Endothelial cell of umbilical vein (primary cell): ENCODE measurements at places on chromosomes 4 and X. TPM values are rescaled to one million over a fixed set of nuclear protein-coding genes. Genes with fewer than 3 reads are reported as not detected.

The ETNPPL gene
- not detected in 2 replicates for polyA plus RNA-seq

The TXK gene
- polyA plus RNA-seq, result 0.26 TPM in 1 of 2 replicates, not detected in the other

The SLC6A14 gene
- polyA plus RNA-seq, result not detected in 2 replicates

The ADGRG4 gene
- 0.08 and 0.13 TPM in 2 replicates for polyA plus RNA-seq

The XG gene
- 0.10 TPM in 1 of 2 replicates, not detected in the other for polyA plus RNA-seq

The LRRC66 gene
- polyA plus RNA-seq, result 0.15 and 0.16 TPM in 2 replicates

The TMEM192 gene
- 10.1 and 11.4 TPM in 2 replicates for polyA plus RNA-seq

The ENPEP gene
- not detected in 2 replicates for polyA plus RNA-seq

DNA sequence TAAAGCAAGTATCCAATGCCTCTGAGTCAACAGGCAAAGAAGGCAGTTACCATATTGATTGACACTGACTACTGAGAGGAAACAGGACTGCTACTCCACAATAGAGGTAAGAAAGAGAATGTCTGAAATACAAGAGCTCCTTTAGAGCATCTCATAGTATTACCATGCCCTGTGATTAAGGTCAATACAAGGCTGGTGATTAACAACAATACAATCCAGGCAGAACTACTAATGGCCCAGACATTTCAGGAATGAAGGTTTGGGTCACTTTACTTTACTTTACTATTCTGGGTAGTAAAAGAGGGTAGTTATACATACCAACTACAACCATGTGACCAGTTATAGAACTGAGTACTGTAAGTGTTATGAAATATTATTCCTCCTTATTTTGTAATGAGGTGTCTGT lies 44.5 kb downstream of the BRWD3 start:
- no peak for DNase-seq

DNA sequence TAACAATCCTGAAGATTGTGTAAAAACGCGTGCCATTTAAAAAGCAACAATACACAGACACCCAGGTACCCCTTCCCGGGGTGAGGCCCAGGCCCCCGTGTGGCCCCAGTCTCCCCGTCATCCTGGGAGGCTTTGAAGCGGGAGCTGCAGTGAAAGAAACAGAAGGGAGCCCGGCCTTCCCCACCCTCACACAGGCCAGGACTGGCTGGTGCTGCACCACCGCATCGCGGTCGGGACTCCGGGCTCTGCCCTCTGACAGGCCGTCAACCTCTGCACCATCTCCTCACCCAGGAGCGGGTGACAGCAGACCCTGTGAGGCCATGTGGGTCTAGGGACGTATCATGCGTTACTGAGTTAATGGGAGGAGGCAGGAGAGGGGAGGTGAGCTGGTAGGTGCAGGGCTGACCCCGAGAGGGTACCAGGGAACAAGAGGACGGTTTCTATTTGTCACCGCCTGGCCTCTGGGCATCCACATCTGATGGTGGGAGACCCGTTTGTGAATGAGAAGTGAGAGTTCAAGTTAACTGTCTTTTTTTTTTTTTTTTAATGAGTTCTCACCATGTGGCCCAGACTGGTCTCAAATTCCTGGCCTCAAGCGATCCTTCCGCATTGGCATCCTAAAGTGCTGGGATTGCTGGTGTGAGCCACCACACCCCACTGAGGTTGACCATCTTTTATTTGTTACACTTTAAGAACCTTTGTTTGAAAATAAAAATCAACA lies 27.3 kb downstream of the PIGG start:
- DNase-seq, result no peak

DNA sequence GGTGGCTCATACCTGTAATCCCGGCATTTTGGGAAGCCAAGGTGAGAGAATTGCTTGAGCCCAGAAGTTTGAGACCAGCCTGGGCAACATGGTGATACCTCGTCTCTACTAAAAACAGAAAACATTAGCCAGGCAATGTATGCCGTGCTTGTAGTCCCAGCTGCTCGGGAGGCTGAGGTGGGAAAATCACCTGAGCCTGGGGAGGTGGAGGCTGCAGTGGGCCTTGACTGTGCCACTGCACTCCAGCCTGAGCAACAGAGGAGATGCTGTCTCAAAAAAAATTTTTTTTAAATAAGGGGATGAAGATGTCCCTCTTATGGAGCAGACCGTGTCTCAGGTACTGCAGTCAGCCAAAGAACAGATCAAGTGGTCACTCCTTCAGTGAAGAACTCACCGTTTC lies 13.5 kb downstream of the CTAG1B start:
- no peak for DNase-seq

DNA sequence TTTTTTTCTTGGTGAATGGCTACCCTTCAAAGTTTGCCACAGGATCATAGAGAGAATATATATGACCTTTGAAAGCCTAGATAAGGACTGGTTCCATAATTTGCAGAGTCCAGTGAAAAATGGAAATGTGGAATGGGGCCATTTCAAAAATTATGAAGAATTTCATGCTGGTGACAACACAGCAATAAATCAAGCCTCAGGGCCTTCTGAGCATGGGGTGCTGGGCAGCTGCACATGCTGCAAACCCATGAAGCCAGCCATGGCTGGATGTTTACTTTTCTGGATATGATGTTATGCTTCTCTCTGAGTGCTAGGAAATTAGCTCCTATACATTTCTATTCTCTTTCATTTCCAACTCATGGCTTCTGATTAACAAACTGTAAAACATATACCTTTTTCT lies 16.0 kb upstream of the PLA2G12A start:
- no peak for DNase-seq

GRCh38 chr4:22477813-22478182 lies 38.1 kb downstream of the ADGRA3 start:
- DNase-seq, result no peak

DNA sequence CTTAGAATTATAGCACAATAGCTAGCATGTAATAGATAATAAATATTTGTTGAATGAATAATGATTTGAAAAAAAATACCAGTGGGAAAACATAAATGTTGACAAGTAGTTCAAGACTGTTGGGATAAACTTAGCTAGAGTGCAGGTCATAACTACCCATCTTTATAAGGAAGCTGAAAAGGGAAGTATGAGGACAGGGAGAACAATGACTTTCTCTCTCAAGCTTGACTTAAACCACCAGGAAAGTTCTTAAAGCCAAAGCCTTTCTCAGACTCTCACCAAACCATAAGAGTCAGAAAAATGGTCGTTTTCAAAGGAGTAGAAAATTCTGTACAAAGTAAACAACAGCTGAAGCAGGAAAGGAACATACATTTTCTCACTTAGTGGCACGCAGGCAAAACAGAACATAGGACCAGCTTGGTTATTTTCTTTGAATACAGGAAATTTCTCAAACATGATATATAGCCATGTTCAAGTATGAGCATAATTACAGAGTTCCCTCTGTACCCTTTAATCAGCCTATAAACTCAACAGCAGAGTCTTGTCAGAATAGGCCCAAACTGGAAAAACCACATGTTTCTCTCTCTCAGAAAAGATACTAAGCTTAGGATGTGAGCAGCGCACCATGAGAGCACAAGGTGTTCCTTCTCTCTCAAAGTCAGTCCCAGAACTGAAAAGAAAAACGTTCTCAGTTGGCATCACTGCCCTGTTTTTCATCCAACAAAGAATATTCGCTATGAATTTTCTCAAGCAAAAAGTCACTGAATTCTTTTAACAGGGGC lies 28.7 kb downstream of the MAPK10 start:
- DNase-seq, result peak; percentile 8

- no peak for DNase-seq
Observed at GRCh38 chr4:151922811-151923210, 162.0 kb upstream of the GATB start.

GRCh38 chr4:73740353-73740778 lies at the start of gene CXCL8:
CXCL8 (plus strand) TSS chr4:73740569; CDS start chr4:73740659, 90 bp downstream.
- DNase-seq, result peak; percentile 94

GRCh38 chr4:3683744-3684421 lies 82.3 kb upstream of the ADRA2C start:
- DNase-seq, result no peak

GRCh38 chrX:31166416-31166815 lies 94.6 kb upstream of the FTHL17 start:
- no peak for DNase-seq

GRCh38 chr4:106329041-106329618 lies 12.8 kb downstream of the AIMP1 start:
- DNase-seq, result peak; percentile 69

GRCh38 chr4:48321312-48321711 lies 20.0 kb upstream of the SLAIN2 start:
- no peak for DNase-seq

DNA sequence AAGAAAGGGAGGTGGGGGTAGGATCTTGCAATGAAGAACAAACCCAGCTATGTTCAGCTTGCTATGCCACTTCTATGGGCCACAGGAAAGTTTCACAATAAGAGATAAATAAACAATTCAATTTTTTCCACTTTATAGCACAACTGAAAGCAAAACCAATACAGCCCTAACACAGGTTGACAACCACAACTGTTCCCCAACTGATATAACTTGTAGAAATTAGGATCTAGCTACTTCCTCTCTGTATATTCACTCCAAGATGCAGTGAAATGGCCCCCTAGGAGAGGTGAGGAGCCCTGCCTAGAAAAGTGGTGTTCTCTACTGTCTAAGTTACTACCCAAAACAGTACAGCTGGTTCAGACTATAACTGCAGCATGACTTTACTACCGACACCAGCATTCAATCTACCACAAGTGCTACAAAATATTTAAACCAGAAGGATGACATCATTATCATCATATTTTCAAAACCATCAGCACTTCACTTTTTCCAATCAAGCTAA lies 77.0 kb downstream of the FBXW7 start:
- DNase-seq, result no peak

DNA sequence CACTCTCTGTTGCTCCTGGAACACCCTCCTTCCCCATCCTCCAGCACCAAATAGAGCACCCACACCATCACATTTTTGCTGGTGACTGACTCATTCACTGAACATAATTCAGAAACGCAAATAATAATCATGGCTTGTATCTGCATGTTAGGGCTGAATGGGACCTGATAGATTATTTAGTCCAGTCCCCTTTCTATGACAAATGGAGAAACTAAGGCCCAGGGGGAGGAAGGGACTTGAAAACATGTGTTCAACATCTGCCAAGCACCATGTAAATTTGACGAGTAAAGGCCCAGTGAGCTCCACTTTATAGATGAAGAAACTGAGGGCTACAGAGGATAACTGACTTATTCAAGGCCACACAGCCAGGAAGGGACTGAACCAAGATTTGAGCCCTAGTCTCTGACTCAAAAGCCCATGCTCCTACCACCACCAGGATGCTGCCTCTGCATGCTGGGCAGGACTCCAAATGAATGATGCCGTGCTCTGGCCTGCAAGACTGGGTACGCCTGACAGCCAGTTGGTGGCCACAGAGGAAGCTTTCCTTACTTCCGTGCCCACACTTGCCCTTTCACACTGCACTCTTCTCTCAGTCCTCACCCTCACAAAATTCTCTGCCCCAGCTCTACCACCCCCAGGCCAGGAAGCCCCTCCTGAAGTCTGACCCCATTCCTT lies 133.3 kb upstream of the PJA1 start:
- DNase-seq, result no peak

- no peak for DNase-seq
Observed at GRCh38 chrX:13694983-13695382, 6.1 kb downstream of the RAB9A start.

DNA sequence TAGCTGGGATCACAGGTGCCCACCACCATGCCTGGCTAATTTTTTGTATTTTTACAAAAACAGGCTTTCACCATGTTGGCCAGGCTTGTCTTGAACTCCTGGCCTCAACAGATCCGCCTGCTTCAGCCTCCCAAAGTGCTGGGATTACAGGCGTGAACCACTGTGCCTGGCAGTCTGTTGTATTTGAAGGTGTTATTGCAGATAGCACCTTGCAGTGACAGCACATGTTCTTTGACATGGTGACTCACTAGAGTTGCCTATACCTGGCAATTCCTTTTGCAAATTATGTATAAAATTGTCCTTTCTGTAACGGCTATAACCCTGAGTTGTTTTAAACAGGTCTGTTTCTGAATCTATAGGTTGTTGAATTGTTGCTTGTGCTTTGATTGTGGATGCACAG lies 7.9 kb downstream of the OGT start:
- no peak for DNase-seq

- DNase-seq, result no peak
Observed at GRCh38 chrX:44011506-44011905, 38.3 kb upstream of the NDP start.

DNA sequence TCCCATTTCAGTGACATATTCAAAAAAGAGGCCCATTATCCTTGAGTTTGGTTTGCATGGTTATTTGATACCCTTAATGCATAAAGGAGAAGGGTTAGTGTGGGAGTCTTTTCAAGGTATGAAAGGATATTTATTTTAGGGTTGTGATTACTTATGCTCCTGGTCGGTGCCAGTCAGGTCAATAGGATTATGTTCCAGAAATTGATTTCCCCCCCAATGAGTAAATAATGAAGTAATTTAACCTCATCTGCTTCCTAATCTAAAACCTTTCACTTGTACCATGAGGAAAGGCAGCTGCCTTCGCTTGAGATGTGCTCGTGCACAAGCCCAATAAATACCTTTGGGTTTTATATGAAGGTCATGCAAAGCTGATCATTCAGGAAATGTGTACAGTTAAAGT lies 55.0 kb upstream of the NR0B1 start:
- DNase-seq, result no peak

GRCh38 chr4:185210102-185210981 lies 944 bp downstream of the SNX25 start:
- DNase-seq, result peak; percentile 67

- DNase-seq, result no peak
Observed at GRCh38 chr4:68369142-68369805, 19.4 kb upstream of the YTHDC1 start.

DNA sequence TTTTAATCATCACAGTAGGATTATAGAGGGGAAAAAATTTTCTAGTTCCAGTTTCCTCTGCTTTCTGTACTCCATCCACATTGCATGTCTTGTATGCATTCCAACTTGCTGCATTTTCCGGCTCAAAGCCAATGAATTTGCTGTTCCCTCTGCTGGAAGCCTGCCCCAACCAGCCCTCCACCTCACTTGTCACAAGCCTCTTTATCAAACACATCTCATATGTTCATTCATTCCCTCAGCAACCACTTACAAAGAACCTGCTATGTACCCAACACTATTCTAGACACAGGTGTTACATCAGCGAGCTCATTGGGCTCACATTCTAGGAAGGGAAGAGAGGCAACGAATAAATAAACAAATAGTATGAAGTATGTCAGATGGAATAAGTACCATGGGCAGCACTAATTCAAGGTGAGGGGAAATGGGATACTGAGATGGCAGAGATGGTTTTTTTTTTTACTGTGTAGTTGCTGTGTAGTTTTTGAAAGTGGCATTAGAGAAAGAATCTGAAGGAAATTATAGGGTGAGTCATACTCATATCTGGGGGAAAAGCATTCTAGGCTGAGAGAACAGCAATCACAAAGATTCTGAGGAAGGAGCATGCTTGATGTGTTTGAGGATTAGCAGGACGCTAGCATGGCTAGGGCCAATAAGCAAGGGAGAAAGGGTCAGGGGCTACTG lies 332.5 kb downstream of the PDGFC start:
- no peak for DNase-seq
